Stomach (tissue), 19 donors: ENCODE measurements at places on chromosomes 2 and 18.

- DNase-seq: peak; percentile 100
These were observed at the start of gene ASNSD1 for GRCh38 chr2:189661148-189661956. Gene ASNSD1 (plus strand): TSS chr2:189661459. CDS start chr2:189666133, 4,674 bp downstream.

- DNase-seq: no peak
These were observed 227.5 kb downstream of the TPGS2 start for GRCh38 chr18:36601316-36601715.

DNA sequence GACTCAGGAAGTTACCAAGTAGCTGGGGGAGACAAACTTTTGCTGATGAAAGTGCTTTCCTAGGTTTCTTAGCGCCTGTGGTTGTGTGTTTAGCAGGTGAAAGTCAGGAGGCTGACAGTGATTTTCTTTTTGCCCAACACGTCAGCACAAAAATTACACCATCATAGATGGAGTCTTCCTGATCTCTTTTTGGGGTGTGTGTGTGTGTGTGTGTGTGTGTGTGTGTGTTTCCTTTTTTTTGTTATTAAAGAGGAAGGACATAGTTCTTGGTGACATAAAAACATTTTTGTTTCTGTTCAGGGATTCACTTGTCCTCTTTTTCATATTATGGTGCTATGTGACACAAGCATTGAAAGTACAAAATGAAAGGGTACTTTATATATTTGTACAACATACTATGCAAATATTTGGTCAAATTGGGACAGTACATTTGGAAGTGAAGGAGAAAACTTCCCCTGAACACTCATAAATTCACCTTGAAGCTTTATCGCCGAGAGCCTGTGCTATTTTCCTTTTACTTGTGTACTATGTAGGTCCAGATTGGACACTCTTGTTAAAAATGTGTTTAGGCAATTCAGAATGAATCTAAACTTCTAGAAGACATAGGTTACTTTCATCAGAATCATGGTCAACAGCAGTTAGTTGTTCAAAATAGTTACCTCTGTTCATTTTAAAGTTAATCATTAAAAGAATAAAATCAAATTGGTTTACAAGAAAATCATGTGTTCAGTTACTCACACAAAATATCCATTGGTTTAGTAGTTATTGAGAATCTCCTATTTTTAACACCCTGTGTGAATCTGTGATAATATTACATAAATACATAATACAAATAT lies 491.9 kb downstream of the IRS1 start:
- DNase-seq: peak; percentile 15

- no peak for DNase-seq
These were observed 321.3 kb upstream of the TFPI start for GRCh38 chr2:187875261-187876141.

DNA sequence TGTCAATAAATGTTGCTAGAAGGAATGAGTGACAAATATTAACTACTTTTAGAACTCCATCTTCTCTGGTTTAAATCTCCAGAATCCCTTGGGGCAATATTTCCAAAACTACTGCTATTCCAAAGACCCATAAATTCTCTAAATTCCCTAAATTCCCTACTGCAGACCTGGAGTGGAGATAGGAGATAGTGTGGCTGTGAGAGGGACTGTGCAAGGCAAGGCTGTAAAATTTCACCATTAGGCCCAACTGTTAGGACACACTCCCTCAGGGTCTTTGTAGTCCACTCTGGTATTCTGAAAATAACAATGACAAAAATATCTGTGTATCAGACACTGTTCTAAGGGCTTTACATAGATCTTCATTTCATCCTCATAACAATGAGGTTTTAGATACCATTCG lies 67.9 kb downstream of the MYL12B start:
- no peak for DNase-seq

DNA sequence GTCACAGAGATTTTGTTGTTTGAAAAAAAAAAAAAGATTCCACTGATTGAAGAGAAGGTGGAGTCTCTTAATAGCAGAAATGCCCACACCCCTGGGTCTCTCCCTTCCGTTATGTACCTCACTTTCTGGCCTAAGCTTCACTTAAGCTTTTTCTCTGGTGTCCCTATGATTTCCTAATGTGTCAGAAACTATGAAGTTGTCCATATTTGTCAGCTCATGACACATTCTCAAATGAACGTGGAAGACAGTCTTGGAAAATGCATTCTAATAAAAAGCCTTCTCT lies 5.4 kb upstream of the MALL start:
- no peak for DNase-seq

DNA sequence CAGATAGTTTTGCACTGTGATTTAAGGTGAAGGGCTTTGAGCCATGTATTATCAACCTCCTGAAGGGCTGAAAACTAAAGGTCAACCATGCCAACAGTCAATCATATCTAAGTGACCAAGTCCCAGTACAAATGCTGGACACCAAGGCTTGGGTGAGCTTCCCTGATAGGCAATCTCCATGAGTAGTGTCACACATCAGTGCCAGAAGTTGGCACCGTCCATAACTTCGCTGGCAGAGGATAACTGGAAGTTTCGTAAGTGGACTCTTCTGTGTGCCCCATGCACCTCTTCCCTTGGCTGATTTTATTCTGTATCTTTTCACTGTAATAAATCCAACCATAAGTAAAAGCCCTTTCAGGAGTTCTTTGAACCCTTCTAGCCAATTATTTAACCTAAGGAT lies 13.2 kb downstream of the REV1 start:
- no peak for DNase-seq

DNA sequence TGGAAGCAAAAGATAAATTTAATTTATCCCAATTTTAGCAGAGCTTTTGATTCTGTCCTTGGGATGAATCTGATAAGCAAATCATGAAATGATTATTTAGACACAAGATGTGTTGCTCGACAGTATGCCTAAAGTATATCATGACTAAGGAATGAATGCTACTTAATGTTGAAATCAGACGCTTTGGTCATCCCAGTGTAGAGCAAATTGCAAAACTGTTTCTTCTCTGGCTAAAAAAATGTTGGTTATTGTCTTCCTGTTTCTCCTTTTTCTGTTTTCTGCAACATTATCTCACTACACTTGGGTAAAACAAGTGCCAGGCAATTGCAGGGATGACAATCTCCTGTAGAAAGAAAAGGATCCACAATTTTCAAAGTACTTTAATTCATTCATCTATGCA lies 66.4 kb downstream of the BABAM2 start:
- no peak for DNase-seq

GRCh38 chr2:102806250-102806837 lies 44.5 kb downstream of the TMEM182 start:
- peak; percentile 86 for DNase-seq

DNA sequence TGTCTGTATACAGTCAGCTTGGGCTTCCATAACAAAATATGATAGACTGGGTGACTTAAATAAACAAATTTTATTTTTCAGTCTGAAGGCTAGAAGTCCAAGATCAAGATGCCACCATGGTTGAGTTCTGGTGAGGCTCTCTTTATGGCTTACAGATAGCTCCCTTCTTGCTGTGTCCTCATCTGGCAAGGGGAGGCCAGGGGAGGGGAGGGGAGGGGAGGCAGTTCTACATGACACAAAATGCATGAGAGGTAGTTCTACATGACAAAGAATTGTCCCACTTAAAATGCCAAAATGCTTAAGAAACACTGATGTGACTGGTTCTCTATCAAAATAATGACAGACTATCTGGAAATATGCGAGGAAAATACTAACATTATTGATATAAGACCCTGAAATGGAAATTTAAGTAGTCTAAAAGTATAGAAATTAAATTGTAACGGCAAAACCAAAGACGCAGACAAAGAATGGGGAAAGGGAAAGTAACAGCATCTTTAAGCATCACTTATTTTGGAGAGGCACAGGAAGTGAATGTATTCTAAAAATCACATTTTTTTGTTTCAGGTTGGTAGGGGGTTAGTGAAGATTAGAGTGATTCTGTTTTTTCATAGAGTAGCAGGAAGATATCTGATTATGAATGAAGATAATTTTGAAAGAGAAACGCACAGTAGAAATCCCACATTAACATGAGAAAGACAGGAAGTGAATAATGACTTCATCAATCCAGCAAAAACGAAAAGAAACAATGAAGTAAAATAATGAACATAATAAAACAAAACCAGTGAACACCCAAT lies 131.4 kb downstream of the STRN start:
- DNase-seq: no peak

DNA sequence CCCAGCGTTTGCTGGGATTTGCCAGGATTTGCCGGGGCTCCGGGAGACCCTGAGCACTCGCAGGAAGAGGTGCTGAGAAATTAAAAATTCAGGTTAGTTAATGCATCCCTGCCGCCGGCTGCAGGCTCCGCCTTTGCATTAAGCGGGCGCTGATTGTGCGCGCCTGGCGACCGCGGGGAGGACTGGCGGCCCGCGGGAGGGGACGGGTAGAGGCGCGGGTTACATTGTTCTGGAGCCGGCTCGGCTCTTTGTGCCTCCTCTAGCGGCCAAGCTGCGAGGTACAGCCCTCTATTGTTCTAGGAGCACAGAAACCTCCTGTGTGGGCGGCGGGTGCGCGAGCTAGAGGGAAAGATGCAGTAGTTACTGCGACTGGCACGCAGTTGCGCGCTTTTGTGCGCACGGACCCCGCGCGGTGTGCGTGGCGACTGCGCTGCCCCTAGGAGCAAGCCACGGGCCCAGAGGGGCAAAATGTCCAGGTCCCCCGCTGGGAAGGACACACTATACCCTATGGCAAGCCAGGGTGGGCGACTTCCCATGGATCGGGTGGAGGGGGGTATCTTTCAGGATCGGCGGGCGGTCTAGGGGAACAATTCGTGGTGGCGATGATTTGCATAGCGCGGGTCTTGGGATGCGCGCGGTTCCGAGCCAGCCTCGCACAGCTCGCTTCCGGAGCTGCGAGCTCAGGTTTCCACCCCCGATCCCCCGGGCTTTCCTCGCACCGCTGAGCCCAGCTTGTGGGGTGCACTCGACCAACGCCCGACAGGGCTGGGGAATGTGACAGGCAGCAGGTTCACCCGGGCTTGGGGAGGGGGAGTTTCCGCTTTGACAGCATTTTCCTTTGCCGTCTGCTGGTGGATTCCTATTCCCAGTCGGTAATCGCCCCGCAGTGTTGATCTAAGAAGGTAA lies 2.8 kb downstream of the ONECUT2 start:
- peak; percentile 84 for DNase-seq

DNA sequence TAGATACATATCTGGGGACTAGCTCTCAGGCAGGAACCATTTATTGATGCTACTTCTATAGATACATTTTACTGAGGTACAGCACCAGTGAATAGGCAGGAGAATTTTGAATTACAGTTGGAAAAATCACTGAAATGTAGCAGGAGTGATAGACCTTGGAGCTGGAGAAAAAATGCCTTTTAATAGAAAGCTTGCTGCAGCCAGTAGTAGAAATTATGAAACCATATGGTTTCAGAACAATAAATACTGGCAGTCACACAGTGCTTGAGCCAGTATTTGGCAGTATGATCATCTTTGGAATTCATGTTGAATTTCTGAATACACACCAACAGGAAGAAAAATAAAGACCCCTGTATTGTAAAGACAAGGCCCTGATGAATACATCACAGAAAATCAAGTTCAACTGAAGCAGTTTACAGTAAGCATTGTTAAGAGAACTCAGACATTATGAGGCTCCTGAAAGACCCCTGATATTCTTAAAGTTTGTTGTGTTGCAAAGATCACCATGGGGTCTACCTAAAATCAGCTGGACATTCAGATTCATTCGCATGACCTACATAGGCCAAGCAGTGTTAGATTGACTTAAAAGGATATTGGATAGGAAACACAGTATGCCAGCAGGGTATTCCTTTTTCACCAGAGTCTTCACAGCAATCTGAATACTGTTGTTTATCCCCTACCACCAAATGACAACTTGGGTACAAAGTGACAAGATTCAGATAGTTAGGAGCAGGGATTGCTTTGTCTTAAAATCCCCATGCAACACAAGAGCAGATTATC lies 139.0 kb downstream of the EHBP1 start:
- no peak for DNase-seq

- peak; percentile 67 for DNase-seq
These were observed at the start of the genes COL4A3 and COL4A4 for GRCh38 chr2:227163998-227164762. Gene COL4A3 (plus strand): TSS chr2:227164624. CDS start chr2:227164727, 103 bp downstream. Gene COL4A4 (minus strand): TSS chr2:227164205. CDS start chr2:227147483, 16,722 bp downstream.

GRCh38 chr2:59047373-59047995 lies 806.4 kb upstream of the FANCL start:
- peak; percentile 14 for DNase-seq

DNA sequence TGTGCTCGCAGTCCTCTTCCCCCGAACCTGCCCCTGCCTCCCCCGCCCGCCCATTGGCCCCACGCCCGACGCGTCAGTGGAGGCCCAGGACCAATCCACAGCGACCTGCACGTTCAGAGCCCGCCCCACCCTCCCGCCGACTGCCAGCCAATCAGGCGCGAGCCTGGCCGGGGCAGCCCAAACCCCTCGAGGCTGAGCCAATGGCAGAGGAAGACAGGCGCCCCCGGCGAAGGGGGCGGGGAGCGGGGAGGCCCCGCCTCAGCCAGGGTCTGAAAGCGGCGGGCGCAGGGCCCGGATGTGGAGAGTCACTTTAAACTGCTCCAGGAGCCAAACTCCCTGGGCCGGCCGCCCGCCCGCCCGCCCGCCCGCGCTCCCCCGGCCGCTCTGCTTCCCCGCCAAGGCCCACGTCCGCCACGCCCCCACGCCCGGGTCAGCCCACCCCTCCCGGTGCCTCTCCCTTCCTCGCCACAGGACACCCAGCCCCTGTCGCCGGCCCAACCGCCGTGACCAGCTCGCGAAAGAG lies 520 bp downstream of the SAP130 start:
- peak; percentile 100 for DNase-seq

DNA sequence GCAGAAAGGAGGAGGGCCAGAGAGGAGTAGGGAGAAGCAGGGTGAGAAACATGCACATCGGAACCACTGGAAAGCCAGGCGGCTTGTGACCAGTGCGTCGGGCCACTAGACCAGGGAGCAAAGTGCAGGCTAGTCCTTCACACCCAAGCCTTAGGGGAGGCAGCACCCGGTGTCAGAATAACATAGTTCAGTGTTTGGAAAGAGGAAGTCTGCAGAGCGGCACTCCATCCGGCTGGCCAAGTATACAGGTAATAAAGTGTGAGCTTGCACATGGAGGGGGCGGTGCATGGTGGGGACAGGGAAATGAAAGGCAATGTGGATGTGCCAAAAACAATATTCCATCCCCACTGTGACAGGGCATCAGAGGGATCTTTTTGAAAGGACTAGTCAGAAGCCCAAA lies 69.7 kb downstream of the ZNF521 start:
- peak; percentile 38 for DNase-seq

DNA sequence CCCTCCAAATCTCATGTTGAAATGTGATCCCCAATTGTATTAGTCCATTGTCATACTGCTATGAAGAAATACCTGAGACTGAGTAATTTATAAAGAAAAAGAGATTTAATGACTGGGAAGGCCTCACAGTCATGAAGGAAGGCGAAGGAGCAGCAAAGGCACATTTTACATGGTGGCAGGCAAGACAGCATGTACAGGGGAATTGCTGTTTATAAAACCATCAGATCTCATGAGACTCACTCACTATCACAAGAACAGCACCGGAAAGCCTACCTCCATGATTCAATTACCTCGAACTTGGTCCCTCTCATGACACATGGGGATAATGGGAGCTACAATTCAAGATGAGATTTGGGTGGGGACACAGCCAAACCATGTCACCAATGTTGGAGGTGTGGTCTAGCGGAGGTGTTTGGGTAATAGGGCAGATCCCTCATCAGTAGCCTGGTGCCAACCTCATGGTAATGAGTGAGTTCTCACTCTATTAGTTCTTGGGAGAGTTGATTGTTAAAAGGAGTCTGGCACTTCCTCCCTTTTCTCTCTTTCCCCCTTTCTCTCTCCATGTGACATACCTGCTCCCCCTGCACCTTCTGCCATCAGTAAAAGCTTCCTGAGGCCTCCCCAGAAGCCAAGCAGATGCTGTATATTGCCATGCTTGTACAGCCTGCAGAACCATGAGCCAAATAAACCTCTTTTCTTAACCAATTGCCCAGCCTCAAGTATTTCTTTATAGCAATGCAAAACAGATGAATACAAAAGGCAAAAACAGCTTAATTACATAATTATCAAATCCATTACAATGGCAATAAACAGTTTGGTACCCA lies 14.5 kb upstream of the FN1 start:
- no peak for DNase-seq
